ENCODE measurements at places on chromosomes 16 and 17.

DNA sequence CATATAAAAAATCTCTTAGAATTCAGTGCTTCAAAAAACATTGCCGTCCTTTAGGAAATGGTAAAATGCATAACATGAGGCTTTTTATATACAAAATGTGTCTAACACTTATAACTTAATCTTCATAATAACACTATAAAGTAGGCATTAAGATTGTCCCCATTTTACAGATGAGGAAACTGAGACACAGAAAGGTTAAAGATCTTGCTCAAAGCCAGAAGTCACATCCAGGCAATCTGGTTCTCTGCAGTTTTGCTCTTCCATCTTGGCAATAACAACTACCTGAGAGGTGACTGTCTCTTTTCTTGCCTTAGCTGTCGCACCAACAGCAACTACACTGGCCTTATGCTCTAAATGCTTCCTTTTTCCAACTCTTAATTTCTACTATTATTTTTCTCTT, 24.5 kb downstream of the AP1G1 start:
- no peaks in the 10 kb centered on the region for H3K4me1 ChIP-seq
- no peak overlapping the region for H3K4me3 ChIP-seq
- no peaks in the 10 kb centered on the region for H3K27me3 ChIP-seq
- H3K36me3 ChIP-seq = peaks cover 6% of the 10 kb centered on the region
- no peak overlapping the region for H3K27ac ChIP-seq
- no peak for DNase-seq

DNA sequence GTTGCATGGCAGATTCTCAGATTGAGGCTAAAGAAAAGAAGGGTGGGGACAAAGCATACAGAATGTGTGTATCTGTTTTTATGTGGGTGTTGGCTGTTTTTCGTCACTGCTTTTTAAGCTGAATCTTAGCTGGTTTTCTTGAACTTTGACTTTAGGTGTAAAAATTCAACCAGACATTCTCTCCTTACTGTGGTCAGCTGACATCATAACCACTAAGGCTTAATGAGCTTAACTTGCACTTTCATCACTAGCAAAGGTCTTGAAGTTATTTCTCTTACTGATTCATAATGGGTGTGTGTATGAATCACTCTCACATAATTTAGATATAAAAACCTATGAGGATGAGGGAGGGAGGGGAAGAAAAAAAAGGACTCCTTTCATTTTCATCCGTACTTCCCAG, 4.0 kb upstream of the CDC6 start:
- H3K27me3 ChIP-seq = no peaks in the 10 kb centered on the region
- peaks cover 15% of the 10 kb centered on the region for H3K4me1 ChIP-seq
- H3K36me3 ChIP-seq = peaks cover 5% of the 10 kb centered on the region
- no peak overlapping the region for H3K4me3 ChIP-seq
- H3K27ac ChIP-seq = no peak overlapping the region
- no peak for DNase-seq

- no peak for DNase-seq
- no peaks in the 10 kb centered on the region for H3K36me3 ChIP-seq
- H3K27ac ChIP-seq = no peak overlapping the region
- H3K4me3 ChIP-seq = no peak overlapping the region
- peaks cover 5% of the 10 kb centered on the region for H3K4me1 ChIP-seq
Observed at GRCh38 chr17:18004345-18004744, 31.7 kb downstream of the DRC3 start.

- H3K4me3 ChIP-seq = peak overlapping the region; percentile 21
- no peaks in the 10 kb centered on the region for H3K27me3 ChIP-seq
- peak; percentile 91 for DNase-seq
Observed at GRCh38 chr17:18217412-18218015, 7.9 kb upstream of the LLGL1 start.

GRCh38 chr17:19398301-19399181, 11.6 kb upstream of the MFAP4 start:
- no peaks in the 10 kb centered on the region for H3K36me3 ChIP-seq
- no peak overlapping the region for H3K4me3 ChIP-seq
- H3K4me1 ChIP-seq = no peaks in the 10 kb centered on the region
- H3K27ac ChIP-seq = no peak overlapping the region
